Upper lobe of left lung (tissue), 6 donors: ENCODE measurements at places on chromosomes 6 and 20. TPM values are rescaled to one million over a fixed set of nuclear protein-coding genes. Genes with fewer than 3 reads are reported as not detected.

The RBPJL gene
- not detected for total RNA-seq

The COL9A1 gene
- total RNA-seq, result not detected

The LGSN gene
- 0.91 TPM for total RNA-seq

The LPIN3 gene
- total RNA-seq, result 48.4 TPM

The OR2J3 gene
- not detected for total RNA-seq

The SSTR4 gene
- total RNA-seq, result 0.30 TPM

The FERMT1 gene
- 1.0 TPM for total RNA-seq

The MAFB gene
- total RNA-seq, result 80.5 TPM
